ENCODE measurements at places on chromosomes 13 and 19.

- no peak for DNase-seq
Observed at GRCh38 chr19:52670046-52670445, 31.9 kb upstream of the ZNF83 start.

- no peak for DNase-seq
Observed at GRCh38 chr13:46544208-46544607, 8.8 kb upstream of the LRCH1 start.

DNA sequence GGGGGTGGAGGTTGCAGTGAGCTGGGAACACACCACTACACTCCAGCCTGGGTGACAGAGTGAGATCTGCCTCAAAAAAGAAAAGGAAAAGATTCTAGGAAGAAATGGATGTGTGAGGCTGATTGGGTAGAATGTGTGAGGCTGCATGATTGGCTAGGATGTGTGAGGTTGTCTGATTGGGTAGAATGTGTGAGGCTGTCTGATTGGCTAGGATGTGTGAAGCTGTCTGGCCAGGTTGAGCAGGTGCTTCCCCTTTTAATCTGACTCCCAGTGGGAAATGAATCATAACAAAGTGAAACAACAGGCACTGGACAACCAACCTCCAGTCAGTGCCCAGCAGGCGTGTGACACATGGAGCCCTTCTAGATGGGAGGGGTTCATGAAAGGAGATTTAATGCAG lies 14.7 kb downstream of the C13orf46 start:
- no peak for DNase-seq

DNA sequence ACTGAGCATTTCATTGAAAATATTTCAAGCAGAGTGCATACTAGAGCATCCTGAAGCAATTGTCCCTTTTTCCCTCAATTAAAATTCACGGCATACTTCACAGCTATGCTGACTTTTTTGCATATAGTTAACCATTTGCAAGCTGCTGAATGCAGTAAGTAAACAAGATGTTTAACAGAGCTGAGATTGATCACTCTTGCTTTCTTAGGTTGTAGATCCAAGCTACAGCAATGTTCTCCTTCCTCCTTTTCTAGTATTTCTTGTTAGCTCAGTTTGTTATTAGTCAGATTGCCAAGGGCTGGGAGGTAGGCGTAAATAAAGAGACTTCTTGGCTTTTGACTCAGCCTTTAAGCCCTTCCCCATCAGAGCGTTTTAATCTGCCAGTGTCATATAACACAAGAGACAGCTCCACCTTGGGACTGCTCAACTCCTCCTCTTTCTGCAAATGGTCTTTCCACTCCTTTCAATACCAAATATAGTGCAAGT lies at the start of gene SLITRK6:
Gene SLITRK6, minus strand, starts transcription at position 323 of the 486 bp plus-strand sequence. CDS start 2,911 bp downstream, outside the sequence.
- no peak for DNase-seq

- no peak for DNase-seq
Observed at GRCh38 chr13:109135018-109135417, 505.6 kb downstream of the MYO16 start.

- DNase-seq: no peak
Observed at GRCh38 chr19:15466851-15467733, 2.7 kb upstream of the RASAL3 start.

GRCh38 chr13:51147732-51148131 lies 36.7 kb upstream of the C13orf42 start:
- DNase-seq: no peak

- no peak for DNase-seq
Observed at GRCh38 chr13:50512474-50513299, 330.8 kb downstream of the DLEU7 start.

DNA sequence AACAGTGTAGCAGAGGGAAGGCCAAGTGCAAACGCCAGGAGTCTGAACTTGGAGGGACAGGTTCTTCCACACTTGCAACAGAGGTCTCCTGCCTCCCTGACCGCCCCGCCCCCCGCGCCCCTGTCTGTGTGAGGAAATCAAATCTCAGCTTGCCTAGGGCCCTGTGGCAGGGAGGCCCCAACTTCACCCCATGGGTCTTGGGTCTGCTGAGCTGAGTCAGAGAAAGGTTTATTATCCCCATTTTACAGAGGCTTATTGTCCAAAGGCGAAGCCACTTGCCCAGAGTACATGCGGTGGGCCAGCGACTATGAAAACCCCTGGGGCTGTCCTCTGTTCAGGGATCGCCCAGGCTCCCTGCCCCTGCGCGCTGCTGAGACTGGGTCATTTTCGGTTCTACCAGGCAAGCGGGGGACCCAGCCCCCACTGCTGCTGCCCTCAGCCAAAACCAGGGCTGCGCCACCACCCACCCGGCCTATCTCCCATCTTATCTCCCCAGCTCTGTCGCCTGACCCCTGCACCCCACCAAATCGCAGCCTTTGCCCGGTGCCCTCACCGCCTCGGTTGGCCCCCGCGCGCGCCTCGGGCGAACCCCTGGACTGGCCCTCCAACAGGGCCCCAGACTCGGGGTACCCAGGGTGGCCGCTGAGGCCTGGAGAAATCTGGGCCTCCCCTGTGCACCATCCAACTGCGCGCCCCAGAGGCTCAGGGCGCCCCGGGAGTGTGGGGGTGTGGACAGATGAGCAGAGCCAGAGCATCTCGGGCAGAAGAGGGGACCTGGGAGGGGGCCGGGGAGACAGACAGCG lies 850 bp upstream of the CERS4 start:
- DNase-seq: no peak

DNA sequence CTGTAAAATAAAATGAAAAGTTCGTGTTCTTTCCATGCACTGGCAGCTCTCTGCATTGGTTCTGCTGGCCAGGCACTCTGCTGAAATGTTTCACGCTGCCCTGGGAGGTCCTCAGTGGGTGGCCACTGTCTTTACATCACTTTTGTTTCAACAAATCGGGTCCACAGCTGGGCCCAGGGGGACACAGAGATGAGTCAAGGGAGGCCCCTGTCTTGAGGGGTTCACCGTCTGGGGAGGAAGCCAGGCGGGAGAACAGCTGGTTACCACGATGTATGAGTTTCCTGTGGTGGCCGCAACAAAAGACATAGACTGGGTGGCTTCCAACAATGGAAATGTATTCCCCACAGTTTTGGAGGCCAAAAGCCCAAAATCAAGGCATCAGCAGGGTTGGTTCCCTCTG lies 5.1 kb upstream of the KLF2 start:
- DNase-seq: no peak

- DNase-seq: no peak
Observed at GRCh38 chr19:8335343-8336071, 7.6 kb downstream of the KANK3 start.

DNA sequence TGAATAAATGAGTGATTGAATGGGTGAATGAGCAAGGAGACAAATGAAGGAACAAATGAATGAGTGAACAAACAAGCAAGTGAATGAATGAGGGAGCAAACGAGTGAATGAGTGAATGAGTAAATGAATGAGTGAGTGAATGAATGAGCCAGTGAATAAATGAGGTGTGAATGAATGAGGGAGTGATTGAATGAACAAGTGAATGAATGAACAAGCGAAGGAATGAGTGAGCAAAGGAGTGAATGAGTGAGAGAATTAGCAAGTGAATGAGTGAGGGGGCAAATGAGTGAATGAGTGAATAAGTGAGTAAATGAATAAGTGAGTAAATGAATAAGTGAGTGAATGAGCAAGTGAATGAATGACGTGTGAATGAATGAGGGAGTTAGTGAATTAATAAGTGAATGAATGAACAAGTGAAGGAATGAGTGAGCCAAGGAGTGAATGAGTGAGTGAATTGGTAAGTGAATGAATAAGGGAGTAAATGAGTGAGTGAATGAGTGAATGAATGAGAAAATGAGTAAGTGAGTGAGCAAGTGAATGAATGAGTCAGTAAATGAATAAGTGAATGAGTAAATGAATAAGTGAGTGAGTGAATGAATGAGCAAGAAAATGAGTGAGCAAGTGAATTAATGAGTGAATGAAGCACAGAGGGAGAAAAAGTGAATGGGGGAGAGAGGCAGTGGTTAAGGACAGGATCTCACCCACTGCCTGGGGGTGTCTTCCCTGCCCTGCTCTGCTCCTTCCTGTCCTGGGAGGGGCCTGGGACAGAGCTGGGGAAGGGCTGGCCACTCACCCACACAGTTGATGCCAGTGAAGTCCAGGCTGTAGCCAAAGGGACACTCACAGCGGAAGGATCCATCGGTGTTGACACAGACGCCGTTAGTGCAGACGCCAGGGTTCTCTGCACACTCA lies 36.4 kb downstream of the CCL25 start:
- DNase-seq: no peak

DNA sequence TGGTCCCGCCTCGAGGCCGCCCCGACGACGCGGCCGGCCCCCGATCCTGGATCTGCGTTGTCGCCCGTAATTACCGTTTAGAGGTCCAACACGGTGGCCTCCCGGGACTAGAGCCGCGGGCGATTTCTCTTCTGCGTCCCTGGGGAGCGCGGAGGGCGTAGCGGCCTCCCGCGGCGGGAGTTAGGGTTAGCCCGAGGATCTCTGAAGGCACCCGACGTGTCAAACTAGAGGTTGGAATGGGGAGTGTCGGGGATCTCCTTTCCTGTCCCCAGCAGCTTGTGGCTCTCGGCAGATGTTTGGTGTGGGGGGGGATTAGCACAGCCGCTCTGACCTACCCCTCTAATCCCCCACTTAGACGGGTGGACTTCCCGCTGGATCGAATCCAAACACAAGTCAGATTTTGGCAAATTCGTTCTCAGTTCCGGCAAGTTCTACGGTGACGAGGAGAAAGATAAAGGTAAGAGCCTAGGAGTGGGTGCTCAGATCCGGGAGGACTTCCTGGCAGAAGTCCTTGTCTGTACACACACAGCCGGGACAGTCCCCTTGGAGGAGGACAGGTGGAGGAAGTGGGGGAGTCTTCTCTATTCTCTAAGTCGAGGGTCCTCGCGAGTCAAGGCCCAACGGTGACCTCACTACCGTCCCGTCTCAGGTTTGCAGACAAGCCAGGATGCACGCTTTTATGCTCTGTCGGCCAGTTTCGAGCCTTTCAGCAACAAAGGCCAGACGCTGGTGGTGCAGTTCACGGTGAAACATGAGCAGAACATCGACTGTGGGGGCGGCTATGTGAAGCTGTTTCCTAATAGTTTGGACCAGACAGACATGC lies 581 bp downstream of the CALR start:
- DNase-seq: no peak

DNA sequence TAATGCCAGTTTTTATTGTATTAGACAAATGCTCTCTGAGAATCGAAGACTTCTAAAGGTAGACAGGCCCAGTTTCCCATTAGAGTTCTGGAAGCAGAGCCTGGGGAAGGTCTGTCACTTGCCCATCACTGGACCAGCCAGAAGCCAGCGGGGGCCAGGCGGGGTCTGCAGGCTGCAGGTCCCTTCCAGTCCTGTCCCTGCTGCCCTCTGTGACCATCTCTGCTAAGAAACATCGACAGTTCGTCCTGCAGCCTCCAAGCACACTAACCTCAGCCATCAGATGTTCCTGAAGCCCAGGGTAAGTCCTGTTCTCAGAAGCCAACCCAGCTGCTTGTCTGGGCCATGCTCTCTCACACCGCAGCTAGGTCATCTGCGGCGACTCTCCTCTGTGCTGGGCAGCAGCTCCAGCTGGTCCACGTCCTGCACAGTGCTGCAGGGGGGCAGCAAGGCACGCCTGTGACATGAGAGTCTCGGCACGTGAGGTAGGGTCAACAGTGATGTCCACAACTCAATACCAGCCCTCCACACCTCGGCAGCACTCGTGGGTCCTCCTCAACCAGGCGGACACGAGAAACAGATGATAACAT lies 2.9 kb upstream of the ADPRHL1 start:
- no peak for DNase-seq

- DNase-seq: no peak
Observed at GRCh38 chr13:95800436-95800835, 123.5 kb downstream of the DNAJC3 start.

GRCh38 chr13:22077764-22078163 lies 406.9 kb downstream of the FGF9 start:
- no peak for DNase-seq

DNA sequence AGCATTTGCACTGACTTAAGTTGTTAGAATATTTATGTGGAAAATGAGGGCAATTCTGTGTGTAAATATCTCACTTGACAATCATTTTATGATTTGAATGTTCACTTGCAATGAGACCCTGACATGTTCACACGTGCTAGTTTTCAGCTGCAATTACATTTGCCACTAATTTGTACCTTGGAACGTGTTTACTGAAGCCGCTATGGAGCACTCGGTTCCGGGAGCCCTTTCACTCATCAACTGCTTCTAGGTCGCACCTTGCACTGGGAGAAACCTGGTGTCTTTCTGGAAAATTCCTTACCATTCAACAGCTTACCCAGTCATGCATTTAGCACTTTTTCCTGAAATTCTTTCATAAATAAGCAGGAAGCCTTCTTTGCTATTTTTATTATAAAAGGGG lies 229.6 kb downstream of the ZIC5 start:
- DNase-seq: no peak

- no peak for DNase-seq
Observed at GRCh38 chr13:23183292-23183691, 2.5 kb downstream of the SGCG start.

GRCh38 chr19:47228937-47229675 lies 1.9 kb downstream of the BBC3 start:
- DNase-seq: no peak

GRCh38 chr13:90902255-90902654 lies 445.2 kb upstream of the MIR17HG start:
- DNase-seq: no peak

DNA sequence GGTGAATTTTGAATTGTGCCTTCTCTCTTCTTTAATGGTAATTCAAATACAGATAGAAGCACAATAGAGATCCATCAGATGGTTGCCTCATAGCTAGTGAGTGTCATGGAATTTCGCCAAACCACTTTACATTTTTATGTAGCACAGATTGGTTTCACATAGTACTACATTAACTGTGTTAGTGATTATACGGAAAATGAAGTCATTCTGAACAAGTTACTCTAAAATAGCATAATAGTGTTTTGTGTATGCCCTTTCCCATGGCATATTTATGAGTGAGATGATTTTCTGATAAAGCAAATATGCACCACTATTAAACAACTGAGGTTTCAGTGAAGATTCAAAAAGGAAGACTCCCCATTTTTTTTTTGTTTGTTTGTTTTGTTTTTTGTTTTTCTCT lies 1623.5 kb downstream of the PCDH9 start:
- DNase-seq: no peak

DNA sequence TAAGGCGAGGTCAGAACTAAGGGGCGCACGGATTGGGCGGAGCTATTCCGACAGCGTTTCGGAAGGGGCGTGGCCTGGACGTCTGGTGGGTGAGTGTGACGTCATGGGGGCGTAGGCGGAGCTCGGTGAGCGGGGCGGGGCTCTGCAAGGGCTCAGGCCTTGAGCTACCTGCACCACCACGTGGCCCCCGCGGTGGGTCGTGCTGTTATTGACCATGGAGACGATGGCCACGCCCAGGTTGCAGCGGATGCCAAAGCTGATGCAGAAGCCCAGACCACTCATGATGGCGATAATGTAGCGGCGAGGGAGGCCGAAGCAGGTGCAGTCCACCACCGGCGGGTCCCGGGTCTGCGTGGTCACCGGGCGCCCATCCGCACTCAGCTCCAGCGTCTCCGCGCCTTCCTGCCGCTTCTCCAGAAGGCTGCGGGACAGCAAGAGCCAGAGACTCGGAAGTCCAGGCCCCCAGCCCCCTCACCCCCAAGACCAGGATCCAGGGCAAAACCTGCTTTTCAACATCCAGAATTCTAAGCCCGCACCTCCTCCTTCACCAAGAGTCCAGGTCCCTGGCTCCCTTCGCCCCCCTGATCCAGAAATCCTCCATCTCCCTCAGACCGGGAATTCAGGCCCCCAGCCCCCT lies 4.8 kb downstream of the SLC17A7 start:
- no peak for DNase-seq

GRCh38 chr13:91115776-91116175 lies 231.7 kb upstream of the MIR17HG start:
- DNase-seq: no peak
